ENCODE measurements at places on chromosomes 12 and 14.
A peak's percentile ranks its signal among the peaks of the same experiment; 100 is the strongest.

DNA sequence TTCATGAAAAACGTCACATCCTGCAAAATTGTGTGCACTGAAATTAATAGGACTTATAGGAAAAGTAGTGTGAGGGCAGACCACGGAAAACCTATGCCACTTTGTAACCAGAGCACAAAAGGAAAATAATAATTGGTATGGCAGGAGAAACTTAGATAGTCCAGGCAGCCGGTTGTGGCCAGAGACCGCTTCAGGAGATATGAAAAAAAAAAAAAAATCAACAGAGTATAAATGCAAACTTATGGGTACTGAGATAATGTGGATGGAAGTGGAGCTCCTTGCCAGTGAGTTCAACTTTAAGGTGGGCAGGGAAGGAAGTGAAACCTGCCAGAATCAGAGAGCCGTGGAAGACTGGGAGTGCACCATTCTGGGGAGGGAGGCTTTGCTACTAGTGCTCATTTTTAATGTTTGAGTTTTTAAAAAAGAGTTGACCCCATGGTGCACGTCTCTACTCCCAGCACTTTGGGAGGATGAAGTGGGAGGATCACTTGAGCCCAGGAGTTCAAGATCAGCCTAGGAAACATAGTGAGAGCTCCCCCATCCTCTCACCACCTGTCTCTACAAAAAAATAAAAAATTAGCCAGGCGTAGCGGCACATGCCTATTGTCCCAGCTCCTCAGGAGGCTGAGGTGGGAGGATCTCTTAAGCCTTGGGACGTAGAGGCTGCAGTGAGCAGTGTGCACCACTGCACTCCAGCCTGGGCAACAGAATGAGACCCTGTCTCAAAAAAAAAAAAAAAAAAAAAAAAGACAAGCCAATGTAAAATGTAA lies 34.3 kb upstream of the METAP2 start:
- DNase-seq, result no peak

DNA sequence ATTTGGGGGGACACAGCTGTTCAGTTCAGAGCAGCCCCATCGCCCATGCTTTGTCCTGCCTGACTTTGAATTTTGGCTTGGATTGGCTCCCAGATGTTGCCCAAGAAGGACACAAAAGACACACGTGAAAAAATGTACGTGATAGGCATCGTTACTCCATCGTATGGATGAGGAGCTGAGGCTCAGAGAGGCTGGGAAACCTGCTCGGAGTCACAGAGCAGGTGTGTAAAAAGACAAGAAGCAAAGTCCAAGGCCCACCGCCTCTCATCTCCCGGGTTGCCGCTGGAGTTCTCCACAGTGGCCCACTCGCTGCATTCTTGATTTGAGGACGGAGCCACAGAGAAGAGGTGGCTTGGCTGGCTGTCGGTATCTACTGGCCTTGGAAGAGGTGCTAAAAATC lies 41.0 kb upstream of the BEGAIN start:
- no peak for DNase-seq

- DNase-seq, result peak; percentile 76
These were observed 1.8 kb upstream of the COX14 start for GRCh38 chr12:50110127-50110761.

- no peak for DNase-seq
These were observed 37.9 kb downstream of the CYP46A1 start for GRCh38 chr14:99721792-99722516.

DNA sequence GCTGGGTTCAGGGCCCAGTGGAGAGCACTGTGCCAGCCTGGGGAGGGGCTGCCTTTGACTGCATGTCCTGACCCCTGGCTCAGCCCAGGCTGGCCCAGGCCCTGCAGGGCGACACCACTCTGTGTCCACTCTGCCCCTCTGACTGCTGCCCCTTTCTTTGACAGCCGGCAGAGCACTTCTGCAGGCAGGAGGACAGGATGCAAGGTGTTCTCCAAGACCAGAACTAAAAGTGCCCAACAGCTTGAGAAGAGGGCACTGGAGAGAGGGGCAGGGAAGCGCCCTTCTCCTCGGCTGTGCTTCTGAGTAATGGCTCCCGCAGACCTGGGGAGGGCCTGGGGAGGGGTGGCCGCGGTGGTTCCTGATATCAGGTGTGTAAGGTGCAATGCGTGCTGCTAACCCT lies 72.7 kb downstream of the WDR20 start:
- DNase-seq, result no peak

GRCh38 chr12:107449891-107450290 lies 235.7 kb upstream of the PWP1 start:
- no peak for DNase-seq

DNA sequence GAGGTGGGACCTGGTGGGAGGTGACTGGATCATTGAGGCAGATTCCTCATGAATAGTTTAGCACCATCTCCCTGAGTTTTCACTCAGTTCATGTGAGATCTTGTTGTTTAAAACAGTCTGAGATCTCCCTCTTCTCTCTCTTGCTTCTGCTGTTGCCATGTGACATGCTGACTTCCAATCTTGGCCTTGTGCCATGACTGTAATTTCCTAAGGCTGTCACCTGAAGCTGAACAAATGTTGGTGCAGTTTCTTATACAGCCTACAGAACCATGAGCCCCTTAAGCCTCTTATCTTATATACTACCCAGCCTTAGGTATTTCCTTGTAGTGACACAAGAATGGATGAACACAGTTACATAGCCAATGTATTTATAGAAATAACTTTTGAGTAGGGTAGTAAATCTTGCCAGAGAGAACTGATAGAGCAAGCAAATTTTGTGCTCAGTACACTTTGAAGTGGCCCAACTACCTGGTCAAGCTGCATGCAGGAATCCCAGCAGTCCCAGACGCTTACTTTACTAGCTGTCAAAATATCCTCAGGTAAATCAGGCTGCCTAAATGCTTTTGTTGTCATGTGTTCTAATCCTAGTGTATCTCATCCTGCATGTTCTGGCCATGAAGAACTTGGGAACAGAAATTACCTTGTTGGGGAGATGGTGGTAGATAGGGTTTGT lies 445.6 kb upstream of the MIS18BP1 start:
- DNase-seq, result no peak
